ENCODE measurements at places on chromosomes 5 and 9. TPM values are rescaled to one million over a fixed set of nuclear protein-coding genes. Genes with fewer than 3 reads are reported as not detected.
A peak's percentile ranks its signal among the peaks of the same experiment; 100 is the strongest.

DNA sequence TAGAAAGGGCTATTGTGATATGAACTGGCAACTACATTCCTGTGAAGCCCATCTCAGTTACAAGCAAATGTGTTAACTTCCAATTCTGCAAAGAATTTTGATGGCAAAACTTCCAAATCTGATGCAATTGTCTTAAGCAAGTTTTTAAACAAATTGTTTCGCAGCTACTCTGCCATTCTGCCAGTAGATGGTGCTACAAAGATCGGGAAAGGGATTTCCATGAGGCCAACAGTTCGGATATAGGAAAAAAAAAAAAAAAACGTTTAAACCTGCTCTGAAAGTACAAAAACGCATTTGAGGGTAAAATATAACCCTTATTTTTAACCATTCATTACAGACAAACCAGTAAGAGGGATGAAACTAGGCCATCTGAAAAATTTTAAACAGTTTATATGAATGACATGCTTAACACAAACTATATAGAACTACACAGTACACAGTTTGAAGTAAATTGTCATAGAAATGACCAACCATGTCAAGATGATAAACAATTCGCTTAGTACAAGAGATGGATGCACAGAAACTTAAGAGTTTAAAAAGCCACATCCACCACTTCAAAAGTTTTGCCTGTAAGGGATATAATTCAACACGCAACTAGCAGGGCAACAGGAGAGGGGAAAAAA, 2.2 kb downstream of the HNRNPA0 start:
- H3K4me1 ChIP-seq = peaks cover 7% of the 10 kb centered on the region
- H3K27ac ChIP-seq = peak overlapping the region; percentile 28
- H3K27me3 ChIP-seq = no peaks in the 10 kb centered on the region
- DNase-seq = peak; percentile 44

GRCh38 chr5:76104027-76104426, 20.8 kb downstream of the SV2C start:
- DNase-seq = peak; percentile 56
- H3K27me3 ChIP-seq = no peaks in the 10 kb centered on the region
- no peaks in the 10 kb centered on the region for H3K4me1 ChIP-seq
- no peak overlapping the region for H3K4me3 ChIP-seq
- no peak overlapping the region for H3K27ac ChIP-seq

GRCh38 chr9:135579356-135579755, 17.8 kb downstream of the PAEP start:
- no peak for DNase-seq
- H3K27ac ChIP-seq = no peak overlapping the region
- H3K4me3 ChIP-seq = no peak overlapping the region
- no peaks in the 10 kb centered on the region for H3K36me3 ChIP-seq
- no peaks in the 10 kb centered on the region for H3K27me3 ChIP-seq

- H3K27ac ChIP-seq = no peak overlapping the region
- no peaks in the 10 kb centered on the region for H3K27me3 ChIP-seq
- no peaks in the 10 kb centered on the region for H3K36me3 ChIP-seq
- no peaks in the 10 kb centered on the region for H3K4me1 ChIP-seq
- no peak for DNase-seq
These were observed 52.4 kb upstream of the LIFR start for GRCh38 chr5:38608874-38609273.

DNA sequence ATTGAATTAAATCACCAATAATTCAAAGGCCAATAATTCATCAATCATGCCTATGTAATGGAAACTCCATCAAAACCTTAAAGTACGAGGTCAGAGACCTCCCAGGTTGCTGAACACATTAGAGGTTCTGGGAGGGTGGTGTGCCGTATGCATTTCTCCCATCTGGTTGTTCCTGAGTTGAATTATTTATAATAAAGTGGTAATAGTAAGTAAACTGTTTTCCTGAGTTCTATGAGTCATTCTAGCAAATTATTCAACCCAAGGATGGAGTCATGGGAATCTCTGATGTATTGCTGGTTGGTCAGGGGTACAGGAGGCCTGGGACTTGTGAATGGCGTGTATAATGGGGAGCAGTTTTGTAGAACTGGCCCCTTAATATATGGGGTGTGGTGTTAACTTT, 191.7 kb downstream of the CARTPT start:
- H3K4me3 ChIP-seq = no peak overlapping the region
- no peak for DNase-seq
- H3K27me3 ChIP-seq = no peaks in the 10 kb centered on the region
- H3K4me1 ChIP-seq = no peaks in the 10 kb centered on the region
- no peaks in the 10 kb centered on the region for H3K36me3 ChIP-seq

DNA sequence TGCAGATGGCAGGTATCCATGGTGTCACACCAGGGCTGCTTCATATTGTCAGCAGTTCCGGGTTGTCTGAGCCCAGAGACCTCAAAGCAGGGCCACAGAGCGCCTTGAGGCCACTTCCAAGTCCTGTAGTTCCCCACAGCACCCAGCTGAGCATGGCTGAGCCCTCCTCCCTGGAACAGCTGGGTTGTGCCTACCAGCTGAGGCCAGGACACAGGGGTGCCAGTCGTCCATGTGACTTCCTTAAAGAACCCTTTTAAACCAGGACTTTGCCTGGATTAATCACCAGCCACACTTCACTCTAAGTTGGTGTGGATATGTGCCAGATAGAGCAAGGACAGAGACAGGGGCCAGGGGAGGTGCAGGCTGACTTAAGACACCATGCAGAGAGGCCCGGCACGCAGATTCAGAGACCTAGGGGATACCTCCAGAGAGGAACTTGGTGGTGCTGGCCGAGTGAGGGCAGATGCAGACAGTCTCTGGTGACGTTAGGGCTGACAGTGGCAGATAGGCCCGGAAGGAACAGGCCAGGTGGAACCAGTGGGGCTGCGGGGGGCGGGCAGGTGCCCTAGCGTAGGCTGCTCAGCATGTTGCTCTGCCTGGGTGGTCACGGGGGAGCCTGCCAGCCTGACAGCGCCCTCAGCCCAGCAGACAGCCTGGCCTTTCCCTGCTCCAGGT, 142.7 kb downstream of the CACNA1B start:
- H3K27me3 ChIP-seq = peaks cover 25% of the 10 kb centered on the region
- H3K4me1 ChIP-seq = no peaks in the 10 kb centered on the region
- H3K36me3 ChIP-seq = no peaks in the 10 kb centered on the region
- H3K27ac ChIP-seq = no peak overlapping the region
- no peak overlapping the region for H3K4me3 ChIP-seq

GRCh38 chr9:13990331-13990730, 323.6 kb downstream of the NFIB start:
- no peaks in the 10 kb centered on the region for H3K4me1 ChIP-seq
- H3K27me3 ChIP-seq = no peaks in the 10 kb centered on the region
- no peaks in the 10 kb centered on the region for H3K36me3 ChIP-seq

GRCh38 chr9:89605465-89606048, 745 bp downstream of the GADD45G start:
- H3K36me3 ChIP-seq = no peaks in the 10 kb centered on the region
- H3K4me3 ChIP-seq = peak overlapping the region; percentile 95
- no peaks in the 10 kb centered on the region for H3K27me3 ChIP-seq
- DNase-seq = peak; percentile 68

DNA sequence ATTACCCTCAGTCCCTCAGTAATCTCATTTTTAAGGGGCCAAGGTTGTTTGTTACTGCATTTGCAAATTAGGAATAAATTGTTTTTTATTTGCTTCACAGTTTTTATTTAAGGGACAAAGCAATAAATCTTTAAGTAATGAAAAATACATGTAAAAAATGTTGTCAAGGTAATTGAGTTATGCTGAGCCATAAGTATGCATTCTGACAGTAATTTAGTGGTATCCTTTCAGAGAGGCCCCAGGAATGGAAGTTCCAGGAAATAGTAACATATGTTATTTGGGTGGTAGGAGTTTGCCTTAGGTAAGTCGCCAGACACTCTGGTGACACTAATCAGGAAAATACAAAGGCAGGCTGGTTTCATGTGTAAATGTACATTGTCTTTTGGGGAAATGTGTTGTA, 1787.9 kb upstream of the WWC1 start:
- H3K4me3 ChIP-seq = no peak overlapping the region
- no peaks in the 10 kb centered on the region for H3K27me3 ChIP-seq
- H3K36me3 ChIP-seq = no peaks in the 10 kb centered on the region
- no peak overlapping the region for H3K27ac ChIP-seq

- no peak overlapping the region for H3K4me3 ChIP-seq
- DNase-seq = no peak
- H3K27me3 ChIP-seq = no peaks in the 10 kb centered on the region
- no peaks in the 10 kb centered on the region for H3K4me1 ChIP-seq
- no peaks in the 10 kb centered on the region for H3K36me3 ChIP-seq
These were observed 73.6 kb upstream of the HSPA9 start for GRCh38 chr5:138648841-138649240.

DNA sequence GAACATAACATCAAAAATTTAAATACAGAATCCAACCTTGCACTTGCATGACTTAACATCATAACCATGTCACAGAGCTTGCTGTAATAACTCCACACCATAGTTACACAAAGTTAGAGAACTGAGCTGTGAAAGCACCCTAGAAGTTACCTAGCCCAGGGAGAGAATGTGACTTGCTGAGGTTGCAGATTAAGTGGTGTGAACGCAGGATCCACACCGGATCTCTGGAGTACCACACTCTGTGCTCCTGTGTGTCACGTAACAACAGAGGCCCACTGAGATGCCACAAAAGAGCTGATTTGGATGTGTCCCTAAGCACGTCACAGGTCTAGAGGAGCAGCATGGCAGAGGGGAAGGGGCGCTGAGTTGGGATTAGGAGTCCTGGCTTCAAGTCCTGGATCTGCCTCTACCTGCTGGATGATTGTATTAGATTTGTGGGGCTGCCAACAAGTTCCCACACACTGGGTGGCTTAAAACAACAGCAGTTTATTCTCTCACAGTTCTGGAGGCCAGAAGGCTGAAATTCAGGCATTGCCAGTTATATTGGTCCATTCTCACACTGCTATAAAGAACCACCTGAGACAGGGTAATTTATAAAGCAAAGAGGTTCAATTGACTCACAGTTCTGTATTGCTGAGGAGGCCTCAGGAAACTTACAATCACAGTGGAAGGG, 213.3 kb upstream of the TBC1D2 start:
- no peaks in the 10 kb centered on the region for H3K4me1 ChIP-seq
- H3K36me3 ChIP-seq = no peaks in the 10 kb centered on the region
- no peak for DNase-seq
- no peak overlapping the region for H3K4me3 ChIP-seq

DNA sequence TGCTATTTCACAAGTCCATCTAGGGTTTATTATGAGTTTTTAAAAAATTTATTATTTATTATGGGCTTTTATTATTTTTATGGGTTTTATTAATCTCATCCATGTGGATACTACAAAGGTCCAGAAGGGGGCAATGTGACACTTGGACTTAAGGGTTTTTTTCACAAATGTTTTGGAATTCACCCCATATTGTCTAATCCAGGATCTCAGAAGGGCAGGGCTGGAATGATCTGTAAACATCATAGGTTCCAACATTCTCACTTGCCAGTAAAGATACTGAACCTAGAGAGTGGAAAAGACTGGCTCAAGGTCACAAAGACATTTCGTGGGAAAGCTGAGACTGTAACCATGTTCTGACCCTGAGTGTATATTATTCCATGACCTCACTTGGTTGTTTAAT, 35.6 kb downstream of the NIM1K start:
- no peaks in the 10 kb centered on the region for H3K36me3 ChIP-seq
- H3K4me1 ChIP-seq = no peaks in the 10 kb centered on the region
- no peak overlapping the region for H3K27ac ChIP-seq
- no peaks in the 10 kb centered on the region for H3K27me3 ChIP-seq
- no peak for DNase-seq

- no peak overlapping the region for H3K27ac ChIP-seq
- H3K27me3 ChIP-seq = no peaks in the 10 kb centered on the region
- DNase-seq = no peak
- no peaks in the 10 kb centered on the region for H3K36me3 ChIP-seq
- H3K4me1 ChIP-seq = no peaks in the 10 kb centered on the region
- no peak overlapping the region for H3K4me3 ChIP-seq
These were observed 98.7 kb downstream of the FANCC start for GRCh38 chr9:95218773-95219172.

DNA sequence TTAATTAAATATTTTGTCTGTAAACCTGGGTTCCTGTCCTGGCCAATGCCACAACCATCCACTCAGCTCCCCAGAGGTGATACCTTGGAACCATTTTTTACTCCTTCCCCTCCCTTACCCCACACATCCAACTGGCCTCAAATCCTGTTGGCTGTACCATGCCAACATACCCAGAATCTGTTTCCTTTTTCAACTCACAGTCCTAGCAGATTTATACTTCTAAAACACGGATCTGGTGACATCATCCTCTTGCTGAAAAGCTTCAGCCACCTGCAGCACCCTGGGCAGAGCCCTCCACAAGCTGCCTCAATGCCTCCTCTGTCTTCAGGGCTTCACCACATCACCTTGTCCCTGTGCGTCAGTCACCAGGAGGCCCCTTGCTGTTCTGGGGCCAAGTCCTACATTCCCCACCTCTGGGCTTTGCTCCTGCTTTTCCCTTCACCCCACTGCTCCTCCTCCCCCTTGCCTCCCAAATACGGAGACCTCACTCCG, 14.9 kb downstream of the SEMA6A start:
- no peak overlapping the region for H3K27ac ChIP-seq
- DNase-seq = no peak
- H3K4me3 ChIP-seq = no peak overlapping the region
- no peaks in the 10 kb centered on the region for H3K4me1 ChIP-seq

DNA sequence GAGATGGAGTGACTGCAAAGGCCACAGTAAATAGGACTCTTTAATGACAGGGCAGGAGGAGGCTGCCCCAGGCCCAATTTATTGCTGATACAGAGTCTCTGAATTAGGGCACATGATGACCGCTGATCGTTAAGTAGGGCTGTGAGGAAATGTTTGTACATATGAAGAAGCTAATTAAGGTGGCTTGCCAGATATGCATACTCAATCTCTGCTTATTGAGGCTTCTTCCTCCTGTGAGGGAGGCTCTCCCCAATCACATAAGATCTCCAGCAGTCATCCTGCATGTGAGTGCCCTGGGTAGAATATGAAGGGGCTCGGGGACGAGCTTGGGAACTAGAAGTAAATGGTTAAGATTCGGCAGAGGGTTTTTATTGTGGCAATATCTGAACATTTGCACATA, 8.2 kb upstream of the CD180 start:
- no peaks in the 10 kb centered on the region for H3K27me3 ChIP-seq
- H3K27ac ChIP-seq = no peak overlapping the region
- peaks cover 8% of the 10 kb centered on the region for H3K4me1 ChIP-seq
- no peak overlapping the region for H3K4me3 ChIP-seq

- H3K4me3 ChIP-seq = no peak overlapping the region
- H3K4me1 ChIP-seq = no peaks in the 10 kb centered on the region
- H3K27me3 ChIP-seq = no peaks in the 10 kb centered on the region
- H3K27ac ChIP-seq = no peak overlapping the region
These were observed 123.4 kb downstream of the NXNL2 start for GRCh38 chr9:88658311-88658822.

- H3K4me1 ChIP-seq = no peaks in the 10 kb centered on the region
- H3K36me3 ChIP-seq = no peaks in the 10 kb centered on the region
- H3K4me3 ChIP-seq = no peak overlapping the region
- no peaks in the 10 kb centered on the region for H3K27me3 ChIP-seq
- H3K27ac ChIP-seq = no peak overlapping the region
These were observed 488.6 kb upstream of the TRPC7 start for GRCh38 chr5:136853971-136854370.

- no peak for DNase-seq
- no peak overlapping the region for H3K4me3 ChIP-seq
- H3K27me3 ChIP-seq = no peaks in the 10 kb centered on the region
- no peak overlapping the region for H3K27ac ChIP-seq
- peaks cover 6% of the 10 kb centered on the region for H3K4me1 ChIP-seq
- H3K36me3 ChIP-seq = no peaks in the 10 kb centered on the region
These were observed 2.8 kb downstream of the SUSD3 start for GRCh38 chr9:93061260-93061751.

CDHR2 gene
- 60.2 TPM for total RNA-seq

BHMT2 gene
- total RNA-seq = 0.90 TPM

SSNA1 gene
- total RNA-seq = 60.0 TPM

SMIM33 gene
- total RNA-seq = 3.4 TPM

HRCT1 gene
- total RNA-seq = 43.1 TPM

SPATA31D4 gene
- total RNA-seq = not detected

SMIM15 gene
- 99.6 TPM for total RNA-seq

DAPK1 gene
- 7.9 TPM for total RNA-seq

Data from colonic mucosa (tissue), 4 donors.